Stimulated activated CD8-positive, alpha-beta memory T cell treated with anti-CD3 and anti-CD28 coated beads, Interleukin-7, amount 100 ng/mL, for 1 hour (primary cell): ENCODE measurements at places on chromosomes 2 and 18.

DNA sequence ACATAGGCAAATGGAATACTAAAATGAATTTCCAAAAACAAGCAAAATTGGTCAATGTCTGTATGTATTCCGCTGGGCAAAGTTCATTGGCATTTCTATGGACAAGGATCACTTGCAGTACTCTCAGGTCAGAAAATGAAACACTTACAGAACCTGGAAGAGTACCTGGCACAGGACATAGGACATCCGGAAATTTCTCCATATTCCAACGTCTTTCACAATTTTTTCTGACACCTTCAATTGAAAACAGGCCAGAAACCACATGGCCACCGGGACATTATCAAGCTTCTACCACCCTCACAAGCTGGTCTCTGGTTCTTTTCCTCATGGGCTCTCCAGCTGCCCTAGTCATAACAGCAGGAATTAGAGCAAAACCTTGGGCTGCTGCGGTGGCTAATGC, 96.9 kb upstream of the MSH6 start:
- no peak for DNase-seq

DNA sequence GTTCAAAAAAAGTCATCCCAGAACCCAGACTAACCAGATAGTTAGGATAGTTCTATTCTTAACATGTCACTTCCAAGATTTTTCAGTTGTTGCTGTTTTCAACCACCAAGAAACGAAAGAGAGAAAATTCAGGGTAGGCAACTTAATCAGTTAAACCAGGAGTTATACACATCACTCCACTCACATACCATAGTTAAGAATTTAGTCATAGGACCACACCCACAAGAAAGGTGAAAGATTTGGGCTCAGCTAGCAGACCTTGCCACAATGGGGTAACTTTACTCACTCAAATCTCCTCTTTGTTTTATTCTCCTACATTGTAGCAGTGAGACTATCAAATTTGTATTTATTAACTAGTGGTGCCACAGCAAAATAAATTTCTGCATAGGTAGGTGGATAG, 473.6 kb downstream of the NUP35 start:
- DNase-seq, result no peak

DNA sequence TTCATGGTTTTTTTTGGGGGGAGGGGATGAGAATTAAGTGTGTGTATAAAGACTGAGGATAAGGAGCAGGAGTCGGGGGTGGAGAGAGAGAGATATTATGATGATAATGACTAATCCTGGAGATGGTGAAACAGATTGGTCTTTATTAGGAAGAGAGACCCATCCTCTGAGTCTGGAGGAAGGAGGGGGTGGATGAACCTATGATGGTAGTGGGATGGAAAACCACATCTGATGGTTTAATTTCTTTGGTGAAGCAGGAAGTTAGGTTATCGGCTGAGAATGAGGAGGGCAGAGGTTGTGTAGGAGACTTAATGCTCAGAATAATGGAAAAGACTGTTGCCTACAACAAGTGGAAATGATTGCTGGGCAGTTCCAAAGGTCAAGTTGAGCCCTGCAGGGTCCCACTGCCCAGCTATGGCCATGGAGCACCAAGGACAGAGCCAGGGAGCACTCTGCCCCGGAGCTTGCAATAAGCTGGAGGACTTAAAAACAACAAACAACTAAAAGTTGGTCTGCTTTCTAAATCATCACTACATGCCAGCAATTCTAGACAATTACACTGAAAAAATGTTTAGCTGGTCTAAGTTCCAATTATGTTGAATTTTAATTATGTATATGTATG, 7.9 kb downstream of the SLC16A14 start:
- no peak for DNase-seq

- no peak for DNase-seq
These were observed 98.4 kb downstream of the CDK15 start for GRCh38 chr2:201904538-201905420.

DNA sequence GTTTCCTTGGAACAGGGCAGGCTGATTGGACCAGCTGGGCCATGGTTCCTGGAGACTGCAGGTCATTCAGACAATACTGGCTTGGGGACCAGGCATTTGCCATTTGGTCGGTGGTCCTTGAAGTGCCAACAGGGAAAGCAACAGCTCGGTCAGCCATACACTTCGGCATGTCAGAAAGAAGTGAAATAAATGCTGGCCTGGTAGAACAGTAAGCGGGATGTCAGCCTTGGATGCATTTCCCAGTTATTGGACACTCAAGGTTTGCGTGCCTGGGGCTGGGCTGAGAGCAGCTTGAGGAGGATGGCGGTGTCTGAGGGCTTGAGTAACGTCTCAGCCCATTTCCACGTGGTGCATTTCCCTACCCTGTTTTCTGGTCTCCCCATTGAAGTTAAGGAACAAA, 75.4 kb downstream of the NCK2 start:
- no peak for DNase-seq

GRCh38 chr2:38697116-38697840, 31.4 kb downstream of the GALM start:
- no peak for DNase-seq

- DNase-seq, result no peak
These were observed 235.6 kb downstream of the BCL11A start for GRCh38 chr2:60317844-60318243.

DNA sequence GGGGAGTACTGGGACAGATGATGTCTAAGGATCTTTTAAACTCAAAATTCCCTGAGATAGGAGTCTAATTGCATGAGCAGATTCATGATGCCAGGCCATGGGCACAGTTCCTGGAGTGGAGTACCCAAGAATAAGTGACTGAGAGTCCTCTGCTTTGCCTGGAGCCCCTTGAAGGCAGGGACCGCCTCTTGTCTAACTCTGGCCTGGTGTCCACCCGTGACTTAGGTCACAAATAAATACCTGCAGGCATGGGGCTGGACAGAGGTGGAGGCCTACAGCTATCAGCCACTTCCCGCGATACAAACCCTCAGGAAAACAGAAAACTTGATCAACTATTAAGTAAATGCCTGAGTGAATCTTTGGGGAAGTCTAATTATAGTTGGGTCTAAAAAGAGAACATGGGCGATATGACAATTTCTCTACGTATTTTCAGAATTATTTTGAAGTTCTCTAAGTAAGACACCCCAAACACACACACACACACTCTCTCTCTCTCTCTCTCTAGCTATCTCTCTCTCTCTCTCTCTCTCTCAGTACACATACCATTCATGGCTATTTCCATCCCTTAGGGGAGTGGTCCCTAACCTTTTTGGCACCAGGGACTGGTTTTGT, 1.8 kb upstream of the WIPF1 start:
- no peak for DNase-seq

DNA sequence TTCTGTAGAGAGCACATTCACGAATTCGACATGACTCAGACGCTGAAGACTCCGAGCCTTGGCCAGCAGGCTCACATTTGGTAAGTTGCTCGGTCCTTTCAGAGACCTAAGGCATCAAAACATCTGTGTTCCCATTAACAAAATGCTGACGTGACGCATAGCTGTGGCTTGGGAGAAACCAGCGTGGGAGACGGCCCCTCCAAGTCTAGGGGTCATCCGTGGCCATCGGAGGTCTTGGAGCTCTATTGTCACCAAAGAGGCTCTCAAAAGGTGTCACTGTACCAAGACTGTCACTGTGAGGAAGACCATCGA, 14.9 kb downstream of the FBLN7 start:
- no peak for DNase-seq

DNA sequence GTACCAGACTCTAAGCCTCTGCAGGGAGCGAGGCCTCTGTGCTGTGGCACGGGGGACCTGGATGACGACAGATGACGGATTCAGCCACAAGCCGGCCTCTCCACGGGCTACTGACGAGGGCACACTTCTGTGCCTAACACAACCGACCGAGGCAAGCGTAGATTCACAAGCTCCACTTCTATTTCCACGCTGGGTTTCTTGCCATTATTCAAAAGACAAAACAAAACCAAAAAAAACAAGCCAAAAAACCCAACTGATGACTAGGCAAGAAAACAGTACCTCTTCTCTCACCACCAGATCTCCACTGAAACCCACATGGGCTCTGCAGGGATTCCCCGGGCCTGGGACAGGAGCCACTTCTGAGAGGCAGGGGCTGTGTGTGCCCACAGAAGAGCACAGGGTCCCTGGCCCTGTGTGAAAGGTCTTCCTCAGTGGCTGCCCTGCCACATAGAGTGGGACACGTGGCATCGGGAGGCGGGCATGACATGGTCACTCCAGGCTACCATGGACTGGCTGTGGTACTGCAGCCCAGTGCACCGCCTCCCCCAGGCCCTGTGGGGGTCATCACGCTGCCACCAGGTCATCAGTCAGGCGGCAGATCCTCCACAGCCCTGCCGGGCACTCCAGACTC, 254.7 kb downstream of the HDAC4 start:
- DNase-seq, result no peak

GRCh38 chr2:202104286-202104870, 31.3 kb downstream of the KIAA2012 start:
- DNase-seq, result no peak

DNA sequence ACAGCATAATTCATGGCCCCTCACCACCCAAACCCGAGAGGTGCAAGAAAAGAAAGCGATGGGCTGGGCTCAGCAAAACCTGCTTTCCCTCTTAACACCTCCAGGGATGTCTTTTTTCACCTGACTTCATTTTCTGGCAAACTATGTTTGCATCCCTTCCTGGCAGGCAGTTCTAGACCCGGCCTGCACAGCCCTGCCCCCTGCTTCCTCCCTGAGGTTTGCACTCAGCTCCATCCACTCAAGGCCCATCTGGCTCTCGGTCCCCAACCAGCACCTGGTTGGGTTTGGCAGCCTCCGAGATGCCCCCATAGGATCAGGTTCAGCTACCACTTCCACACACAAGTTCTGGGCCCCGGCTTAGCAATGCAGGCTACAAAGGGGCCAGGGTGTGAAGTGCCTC, 185.7 kb downstream of the SMAD7 start:
- no peak for DNase-seq

DNA sequence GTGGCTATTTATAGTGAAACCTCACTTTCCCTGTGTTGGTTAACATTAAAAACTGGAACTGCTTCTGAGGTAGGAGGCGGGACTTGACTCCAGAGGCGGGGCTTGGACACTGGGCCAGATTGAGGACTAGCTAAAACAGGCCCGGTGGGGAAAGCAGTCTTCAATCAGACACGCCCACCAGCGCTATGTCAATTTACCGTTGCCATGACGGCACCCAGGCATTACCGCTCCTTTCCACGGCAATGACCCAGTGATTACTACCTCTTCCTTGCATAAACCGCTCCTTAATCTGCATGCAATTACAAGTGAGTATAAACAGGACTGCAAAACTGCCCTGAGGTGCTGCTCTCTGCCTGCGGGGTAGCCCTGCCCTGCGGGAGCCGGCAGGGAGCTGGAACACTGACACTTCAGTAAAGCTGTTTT, 35.3 kb downstream of the LRRFIP1 start:
- DNase-seq, result no peak

DNA sequence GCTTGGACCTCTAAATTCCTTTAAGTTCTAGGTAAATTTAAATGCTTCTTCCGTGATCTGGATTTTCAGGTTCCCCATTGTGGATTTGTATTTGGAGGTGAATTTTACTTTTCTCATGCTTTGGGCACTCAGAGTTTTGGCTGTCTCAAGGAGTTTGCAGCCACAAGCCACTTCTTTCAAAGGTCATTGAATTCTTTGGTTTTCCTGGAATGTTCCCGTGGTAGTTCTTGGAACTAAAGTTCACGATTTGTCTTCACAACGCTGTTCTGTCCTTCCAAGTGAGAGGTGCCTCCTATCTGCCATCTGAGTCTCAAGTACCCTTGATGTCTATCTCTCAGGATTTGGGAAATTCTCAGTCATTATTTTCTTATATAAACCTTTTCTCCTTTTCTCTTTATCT, 1438.7 kb upstream of the ZEB2 start:
- no peak for DNase-seq

- no peak for DNase-seq
These were observed 42.1 kb downstream of the MTCL1 start for GRCh38 chr18:8747440-8747937.

- DNase-seq, result no peak
These were observed 20.2 kb upstream of the NOSTRIN start for GRCh38 chr2:168782271-168782670.

- no peak for DNase-seq
These were observed 88.2 kb downstream of the ACKR3 start for GRCh38 chr2:236657801-236658200.

DNA sequence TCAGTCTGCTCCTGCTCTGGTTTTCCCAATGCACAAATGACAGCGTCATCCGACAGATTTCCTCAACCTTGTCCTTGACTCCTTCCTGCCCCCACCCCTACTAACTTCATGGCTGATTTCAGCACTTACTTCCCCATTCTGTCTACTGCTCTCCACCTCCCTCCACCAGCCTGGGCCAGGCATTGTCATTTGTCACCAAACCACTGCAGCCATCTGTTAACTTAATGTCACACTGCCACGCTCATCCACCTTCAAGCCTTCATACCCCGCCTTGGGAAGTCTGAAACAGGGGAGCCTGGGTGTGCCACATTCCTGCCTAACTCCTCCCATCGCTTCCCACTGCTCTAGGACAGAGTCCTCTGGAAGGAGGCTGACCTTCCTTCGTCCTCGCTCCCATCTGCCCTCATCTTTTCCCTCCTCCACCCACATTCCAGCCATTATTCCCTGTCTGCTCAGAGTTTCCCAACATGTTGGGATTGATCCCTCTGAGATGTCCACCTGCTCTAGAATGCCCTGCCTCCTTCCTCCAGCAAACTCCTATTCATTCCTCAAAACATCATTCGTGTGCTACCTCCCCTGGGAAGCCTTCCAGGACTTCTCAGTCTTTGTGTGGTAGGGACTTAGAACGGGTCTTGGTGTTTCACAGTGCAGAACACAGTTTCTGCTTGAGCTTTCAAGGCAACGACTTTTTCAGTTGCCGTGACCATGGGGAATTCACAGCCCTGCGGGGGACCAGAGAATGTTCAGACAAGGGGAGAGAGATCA, 42.2 kb upstream of the SMAD7 start:
- DNase-seq, result no peak

- no peak for DNase-seq
These were observed 9.6 kb downstream of the EMX1 start for GRCh38 chr2:72926811-72927465.

GRCh38 chr18:76621782-76622495, 126.9 kb upstream of the ZNF516 start:
- DNase-seq, result no peak

GRCh38 chr18:2879889-2880288, 33.1 kb downstream of the EMILIN2 start:
- DNase-seq, result no peak

GRCh38 chr2:216339456-216340279, 32.6 kb downstream of the MARCHF4 start:
- DNase-seq, result no peak

DNA sequence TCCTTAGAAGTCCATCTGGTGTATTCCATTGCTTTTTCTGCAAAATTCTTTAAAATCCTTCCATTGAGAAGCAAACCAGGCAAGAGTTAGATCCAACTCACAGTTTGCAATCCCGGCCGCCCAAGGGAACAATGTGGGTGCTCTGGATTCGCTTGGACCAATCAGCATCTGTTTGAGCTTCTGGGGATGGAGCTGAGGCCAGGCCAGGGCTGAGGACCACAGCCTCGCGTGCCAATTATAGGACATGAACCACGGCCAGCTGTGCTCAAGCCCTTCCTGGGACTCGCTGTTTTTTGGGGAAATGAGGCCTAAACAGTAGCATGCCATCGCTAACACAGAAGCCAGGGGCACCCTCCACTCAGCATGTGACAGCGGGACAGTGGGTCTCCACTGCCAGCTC, 270.8 kb downstream of the HDAC4 start:
- DNase-seq, result no peak

GRCh38 chr2:147100406-147101035, 744.3 kb upstream of the ACVR2A start:
- DNase-seq, result no peak

- DNase-seq, result no peak
These were observed 73.6 kb downstream of the ST6GAL2 start for GRCh38 chr2:106812383-106812782.
